ENCODE measurements at places on chromosomes 16 and 17. TPM values are rescaled to one million over a fixed set of nuclear protein-coding genes. Genes with fewer than 3 reads are reported as not detected.

RHBDL3 gene
- 7.6 TPM for total RNA-seq

CDH15 gene
- total RNA-seq, result 0.37 TPM

CDRT15 gene
- total RNA-seq, result 0.82 TPM

DLX3 gene
- not detected for total RNA-seq

VTN gene
- total RNA-seq, result 1.9 TPM

PRSS33 gene
- total RNA-seq, result 0.58 TPM

NOXO1 gene
- total RNA-seq, result not detected

EPOP gene
- total RNA-seq, result 8.1 TPM

DNA sequence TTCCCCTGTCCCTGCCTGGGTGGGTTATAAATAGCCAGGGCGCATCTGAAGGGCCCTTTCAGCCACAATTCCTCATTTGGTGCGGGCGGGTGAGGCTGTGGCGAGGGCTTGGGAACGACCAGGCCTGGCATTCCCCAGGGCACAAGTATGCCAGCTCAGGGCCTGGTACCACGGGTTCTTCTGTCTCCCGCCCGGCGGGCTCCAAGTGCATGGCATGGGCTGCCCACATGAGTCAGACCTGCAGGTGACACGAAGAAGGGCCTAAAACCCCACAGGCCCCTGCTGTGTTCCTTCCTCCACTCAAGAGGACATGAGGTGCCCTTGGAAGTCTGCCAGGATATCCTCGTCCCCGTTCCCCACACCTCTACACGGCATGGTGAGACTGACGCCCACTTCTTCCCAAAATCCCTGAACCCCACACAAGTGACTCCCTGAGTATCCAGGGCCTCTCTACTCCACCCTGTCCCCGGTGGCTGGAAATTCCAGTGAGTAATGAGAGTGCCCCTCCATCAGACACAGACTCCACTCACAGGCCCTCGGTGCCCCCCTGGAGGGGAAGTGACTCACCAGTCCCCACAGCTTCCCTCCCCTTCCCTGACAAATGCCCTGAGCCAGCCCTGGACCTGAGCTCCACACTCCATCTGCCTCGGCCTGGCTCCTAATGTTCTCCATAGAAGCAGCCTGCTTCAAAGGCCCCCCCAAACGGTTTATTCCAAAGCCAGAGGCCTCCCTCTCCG, 68.8 kb downstream of the ABR start:
- peak; percentile 68 for ATAC-seq

DNA sequence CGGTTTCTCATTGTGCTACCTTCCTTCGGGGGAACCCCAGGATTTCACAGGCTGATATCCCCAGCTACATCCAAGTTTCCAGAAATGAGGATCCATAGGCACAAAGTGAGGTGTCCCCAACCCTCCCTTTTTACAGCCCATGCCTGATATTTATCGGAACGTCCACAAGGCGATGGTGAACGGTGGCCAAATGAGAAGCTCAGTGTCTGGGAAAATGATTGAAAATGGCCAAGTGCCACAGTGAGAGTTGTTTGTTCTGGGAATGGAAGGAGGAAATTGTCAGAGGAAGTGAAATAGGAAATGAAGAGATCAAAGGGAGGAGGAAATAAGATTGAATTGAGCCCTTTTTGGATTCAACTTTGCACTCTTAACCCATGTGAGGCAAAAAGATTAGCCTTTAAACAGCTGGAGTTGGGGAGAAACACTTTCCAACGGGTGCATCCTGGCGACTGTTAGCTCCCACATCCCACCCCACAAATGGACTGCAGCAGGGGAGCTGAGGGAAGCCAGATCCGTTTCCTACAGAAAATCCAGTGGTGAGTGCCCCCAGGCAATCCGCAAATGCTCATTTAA, 294.4 kb upstream of the IRX5 start:
- ATAC-seq, result no peak

GRCh38 chr17:21495281-21495680, 119.1 kb downstream of the KCNJ12 start:
- ATAC-seq, result no peak

DNA sequence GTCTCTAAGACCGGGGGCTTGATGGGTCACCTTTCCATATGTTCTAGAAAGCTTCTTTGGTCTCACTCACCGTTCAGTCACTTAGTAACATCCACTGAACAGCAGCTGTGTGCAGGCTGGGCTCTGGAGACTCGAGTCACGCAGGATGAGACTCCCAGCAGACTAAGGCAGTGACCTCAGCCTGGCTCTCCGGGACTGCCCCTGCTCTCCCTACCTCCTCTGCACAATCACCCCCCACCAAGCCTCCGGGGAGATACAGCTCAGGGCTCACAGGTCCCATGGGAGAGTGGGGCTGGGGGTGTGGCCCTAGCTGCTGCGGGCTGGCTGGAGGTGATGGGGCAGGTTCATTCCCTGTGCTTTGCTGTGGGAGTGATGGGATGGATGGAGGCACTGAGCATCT, 14.1 kb downstream of the FLYWCH2 start:
- ATAC-seq, result no peak

DNA sequence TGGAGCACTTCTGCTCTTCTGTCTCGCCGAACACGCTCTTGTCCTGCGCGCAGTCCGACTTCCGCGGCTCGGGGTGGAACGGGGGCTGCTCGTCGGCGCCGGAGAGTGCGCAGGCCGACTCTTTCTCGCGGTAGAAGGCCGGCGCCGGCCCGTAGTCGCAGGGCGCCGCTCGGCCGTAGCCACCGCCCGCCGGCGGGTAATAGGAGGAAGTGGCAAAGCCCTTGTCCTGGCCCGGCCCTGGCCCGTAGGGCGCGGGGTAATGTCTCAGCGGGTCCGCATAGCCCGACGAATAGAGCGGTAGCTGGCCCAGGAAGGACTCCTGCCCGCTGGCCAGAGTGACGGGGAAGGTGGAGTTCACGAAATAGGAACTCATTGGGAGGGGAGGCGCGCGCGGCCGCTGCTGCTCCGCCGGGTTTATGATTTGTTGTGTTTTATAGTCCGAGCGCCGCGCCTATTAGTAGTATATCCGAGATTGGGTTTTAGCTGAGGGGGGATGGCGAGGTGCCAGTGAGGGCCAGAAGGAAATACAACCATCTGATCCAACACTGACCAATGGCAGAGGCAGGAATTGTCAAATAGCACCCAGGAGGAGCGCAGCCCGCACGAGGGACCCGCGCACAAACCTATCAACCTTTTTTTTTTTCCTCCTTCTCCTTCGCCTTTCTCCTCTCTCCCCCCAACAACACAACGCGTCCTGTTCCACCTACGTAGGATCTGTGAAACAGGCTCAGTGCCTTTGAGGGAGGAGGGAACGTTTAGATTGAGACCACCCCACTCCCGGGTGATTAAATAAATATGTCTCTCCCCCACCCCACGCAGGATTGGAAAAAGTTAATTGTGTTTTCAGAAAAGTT, 4.4 kb upstream of the HOXB5 start:
- ATAC-seq, result peak; percentile 46

- ATAC-seq, result no peak
Measured at GRCh38 chr17:18323007-18323406, 7.9 kb downstream of the SMCR8 start.

- ATAC-seq, result no peak
Measured at GRCh38 chr16:58492066-58492465, 7.9 kb upstream of the NDRG4 start.

- no peak for ATAC-seq
Measured at GRCh38 chr17:77177002-77177741, 36.4 kb downstream of the SEC14L1 start.

DNA sequence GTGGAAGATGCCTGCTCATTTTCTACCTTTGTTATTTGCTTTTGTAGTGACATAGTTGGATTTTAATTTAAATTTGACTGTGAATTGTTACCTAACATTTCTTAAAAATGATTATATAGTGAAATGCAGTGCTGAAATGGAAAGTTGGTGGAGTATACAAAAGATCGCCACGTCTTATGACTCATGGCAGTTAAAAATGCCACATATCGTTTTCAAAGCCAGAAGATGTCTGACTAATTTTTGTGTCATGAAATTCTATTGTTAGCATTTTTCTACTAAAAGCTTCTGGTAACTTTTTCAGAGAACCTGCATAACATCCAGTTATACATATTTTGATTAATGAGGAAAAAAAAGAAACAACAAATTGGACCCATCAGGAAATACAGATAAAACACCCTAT, 20.6 kb downstream of the MAP2K4 start:
- ATAC-seq, result no peak

DNA sequence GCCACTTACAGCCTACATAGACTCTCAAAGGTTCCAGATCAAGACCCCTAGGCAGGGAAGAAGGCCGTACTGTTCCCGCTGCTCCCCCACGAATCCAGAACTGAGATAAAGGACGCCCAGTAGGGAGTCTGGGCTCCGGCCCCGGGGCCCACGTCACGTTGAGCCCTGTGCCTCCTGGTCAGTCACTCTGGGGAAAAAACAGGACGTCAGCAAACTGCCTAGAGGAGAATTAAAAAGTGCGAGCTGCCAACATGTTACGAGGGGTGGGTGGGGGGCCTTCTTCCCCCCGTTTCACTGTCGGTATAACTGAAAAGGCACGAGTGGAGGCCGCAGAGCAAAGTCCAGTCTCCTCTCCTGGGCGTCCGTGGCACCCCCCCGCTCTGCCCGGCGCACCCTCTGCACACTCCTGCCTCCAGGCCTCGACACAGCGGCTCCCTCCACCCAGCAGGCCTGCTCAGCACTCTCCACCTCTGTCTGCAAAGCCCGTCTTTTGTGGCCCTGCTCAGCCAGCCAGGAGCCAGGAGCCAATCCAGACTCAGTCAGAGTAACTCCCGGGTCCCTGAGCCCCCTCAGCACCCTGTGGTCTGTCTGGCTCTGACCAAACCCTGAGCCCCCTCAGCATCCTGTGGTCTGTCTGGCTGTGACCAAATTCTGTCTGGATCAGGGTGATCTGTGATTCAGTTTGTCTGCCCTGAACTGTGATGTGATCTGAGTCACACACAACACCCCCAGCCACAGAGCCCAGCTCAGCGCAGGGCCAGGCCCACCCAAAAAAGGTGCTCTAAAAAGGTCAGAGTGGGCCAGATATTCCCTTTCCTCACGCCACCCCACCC, 6.2 kb downstream of the ITGAE start:
- ATAC-seq, result no peak

DNA sequence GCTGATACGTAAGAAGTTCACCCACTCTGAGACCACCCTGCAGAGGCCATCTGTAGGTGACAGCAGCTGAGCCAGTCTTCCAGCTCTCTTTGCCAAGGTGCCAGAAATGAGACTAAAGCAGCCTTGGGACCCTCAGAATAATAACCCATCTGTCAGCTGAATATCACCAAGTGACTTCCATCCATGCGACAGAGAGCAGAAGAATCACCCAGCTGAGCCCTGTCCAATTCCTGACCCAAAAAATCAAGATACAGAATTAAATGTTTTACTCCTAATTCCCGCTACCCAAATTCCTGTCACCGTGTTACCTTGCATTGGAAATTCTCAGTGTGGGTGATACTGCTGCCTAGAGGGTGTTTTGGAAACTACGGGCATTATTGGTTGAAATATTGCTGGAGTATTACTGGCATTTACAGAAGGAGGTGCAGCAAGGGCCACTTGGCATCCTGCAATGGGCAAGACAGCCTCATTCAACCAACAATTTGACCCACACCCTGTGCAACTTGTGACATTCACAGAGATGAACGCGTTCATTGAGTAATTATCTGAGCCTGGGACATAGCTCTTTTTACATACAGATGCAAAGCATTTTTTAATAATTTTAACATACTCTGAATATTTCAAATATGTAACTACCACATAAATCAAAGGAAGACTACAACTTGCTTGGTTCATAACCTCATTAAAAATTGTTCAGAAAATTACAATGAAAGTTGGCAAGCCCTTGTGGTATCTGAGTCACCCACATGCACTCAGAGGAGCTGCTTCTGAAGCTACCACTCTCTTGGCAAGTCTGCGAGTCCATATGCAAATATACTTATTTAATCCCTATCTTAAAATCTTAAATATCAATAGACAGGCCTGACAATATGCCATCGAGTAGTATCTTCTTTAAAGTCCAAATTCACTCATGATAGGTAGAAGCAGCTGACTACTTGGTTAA, 126.6 kb downstream of the C16orf95 start:
- ATAC-seq, result no peak

DNA sequence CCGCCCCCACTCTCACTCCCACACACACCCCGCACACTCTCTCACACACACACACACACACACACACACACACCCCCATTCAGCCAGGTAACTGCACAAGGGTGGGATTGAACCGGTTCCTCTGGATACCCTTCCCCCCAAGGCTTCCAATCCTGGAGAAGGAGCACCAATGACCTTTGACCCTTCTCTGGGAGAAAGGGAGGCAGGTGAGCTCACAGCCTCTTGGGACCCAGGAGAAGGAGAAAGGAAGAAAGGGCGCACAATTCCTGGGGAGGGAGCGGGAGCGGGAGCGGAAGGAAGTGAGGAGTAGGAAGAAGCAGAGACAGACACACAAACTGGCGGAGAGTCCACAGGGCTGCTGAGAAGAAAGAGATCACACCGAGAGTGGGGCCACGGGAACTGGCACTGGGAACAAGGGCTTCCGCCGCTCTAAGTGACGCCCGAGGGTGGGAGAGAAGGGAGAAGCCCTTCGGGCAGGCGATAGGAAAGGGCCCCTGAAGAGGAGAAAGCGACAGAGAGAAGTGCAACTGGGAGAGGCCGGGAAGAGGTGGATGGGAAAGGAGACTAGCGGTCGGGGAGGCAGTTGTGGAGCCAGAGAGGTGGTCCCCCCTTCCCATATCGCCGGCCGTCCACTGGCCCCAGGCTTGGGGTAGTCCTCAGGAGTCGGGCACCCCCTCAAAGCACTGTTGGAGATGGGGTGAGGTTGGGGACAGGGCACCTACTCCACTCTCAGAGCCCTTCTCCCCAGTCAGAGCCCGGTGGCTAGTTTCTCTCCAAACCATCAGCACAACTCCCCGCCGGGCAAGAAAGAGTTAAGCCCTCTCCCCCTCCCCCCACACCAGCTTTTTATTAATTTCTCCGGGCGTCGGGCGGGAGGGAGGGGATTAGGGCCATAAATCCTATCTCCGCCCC, 1.3 kb downstream of the SAMD14 start:
- peak; percentile 1 for ATAC-seq

GRCh38 chr16:86227041-86227440, 283.3 kb upstream of the FOXF1 start:
- no peak for ATAC-seq

DNA sequence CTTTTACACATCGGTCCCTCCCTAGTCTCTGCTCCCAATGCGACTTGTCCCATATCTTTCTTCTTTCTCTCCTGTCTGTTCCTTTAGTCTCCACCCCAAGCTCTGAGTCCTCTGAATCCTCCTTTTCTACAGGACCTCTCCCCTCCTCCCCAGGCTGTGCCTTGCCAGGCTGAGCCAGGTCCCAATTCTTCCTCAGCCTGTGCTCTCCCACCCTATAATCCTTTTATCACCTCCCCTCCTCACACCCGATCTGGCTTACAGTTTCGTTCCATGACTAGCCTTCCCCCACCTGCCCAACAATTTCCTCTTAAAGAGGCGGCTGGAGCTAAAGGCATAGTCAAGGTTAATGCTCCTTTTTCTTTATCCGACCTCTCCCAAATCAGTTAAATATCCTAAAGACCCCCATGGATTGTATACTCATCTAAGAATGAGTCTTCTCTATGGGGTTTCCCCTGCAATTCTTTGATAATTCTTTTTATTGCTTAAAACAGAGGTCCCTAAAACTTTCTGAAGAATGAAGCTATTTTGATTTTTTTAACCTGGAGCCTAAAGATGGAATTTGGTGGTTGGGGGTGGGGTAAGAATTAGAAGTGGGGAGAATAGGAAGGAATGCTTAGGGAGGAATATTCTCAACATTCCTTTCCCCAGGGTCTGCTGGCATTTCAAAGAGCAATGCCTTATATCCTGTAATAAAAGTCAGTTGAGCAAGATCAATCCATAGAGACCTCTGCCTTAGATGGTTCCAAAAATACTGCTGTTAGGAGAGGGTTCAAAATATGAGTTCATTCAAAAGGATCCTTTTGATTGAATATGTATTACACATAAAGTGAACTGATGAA, 102.8 kb downstream of the MYO1D start:
- ATAC-seq, result no peak
